ENCODE measurements at places on chromosomes 16 and 17.

GRCh38 chr17:44043272-44043696 lies 23.2 kb downstream of the LSM12 start:
- DNase-seq, result no peak

- DNase-seq, result no peak
Observed at GRCh38 chr16:79215289-79215688, 385.2 kb downstream of the MAF start.

DNA sequence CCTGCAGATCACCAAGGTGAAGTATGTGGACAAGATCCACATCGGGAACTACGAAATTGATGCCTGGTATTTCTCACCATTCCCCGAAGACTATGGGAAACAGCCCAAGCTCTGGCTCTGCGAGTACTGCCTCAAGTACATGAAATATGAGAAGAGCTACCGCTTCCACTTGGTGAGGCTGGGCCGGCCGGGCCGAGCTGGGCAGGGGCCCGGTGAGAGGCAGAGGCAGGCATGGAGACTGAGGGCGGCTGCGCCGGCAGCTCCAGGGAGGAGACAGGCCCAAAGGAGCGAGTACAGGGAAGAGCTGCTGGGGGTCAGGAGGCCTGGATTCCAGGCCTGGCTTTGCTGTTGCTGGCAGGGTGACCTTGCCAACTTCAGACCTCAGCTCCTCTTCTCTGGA lies 8.3 kb downstream of the PRSS8 start:
- DNase-seq, result no peak

GRCh38 chr17:74062234-74062633 lies 141.2 kb upstream of the RPL38 start:
- no peak for DNase-seq

GRCh38 chr17:17900615-17901520 lies 64.1 kb upstream of the SREBF1 start:
- DNase-seq, result peak; percentile 41

DNA sequence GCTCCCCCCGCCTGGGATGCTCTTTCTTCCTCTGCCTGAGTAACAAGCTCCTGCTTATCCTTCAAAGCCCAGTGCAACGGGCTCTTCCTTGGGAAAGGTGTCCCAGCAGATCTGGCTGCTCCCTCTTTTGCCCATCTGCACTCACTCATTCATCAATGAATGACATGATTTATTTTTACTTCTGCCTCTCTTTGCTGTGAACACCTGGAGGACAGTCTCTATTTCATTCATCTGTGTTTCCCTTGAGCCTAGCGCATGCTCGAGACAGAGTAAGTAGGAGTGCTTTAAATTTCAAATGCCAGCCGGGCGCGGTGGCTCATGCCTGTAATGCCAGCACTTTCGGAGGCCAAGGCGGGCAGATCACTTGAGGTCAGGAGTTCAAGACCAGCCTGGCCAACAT lies 22.0 kb upstream of the GINS2 start:
- no peak for DNase-seq

GRCh38 chr16:17432901-17433576 lies 37.7 kb downstream of the XYLT1 start:
- no peak for DNase-seq

DNA sequence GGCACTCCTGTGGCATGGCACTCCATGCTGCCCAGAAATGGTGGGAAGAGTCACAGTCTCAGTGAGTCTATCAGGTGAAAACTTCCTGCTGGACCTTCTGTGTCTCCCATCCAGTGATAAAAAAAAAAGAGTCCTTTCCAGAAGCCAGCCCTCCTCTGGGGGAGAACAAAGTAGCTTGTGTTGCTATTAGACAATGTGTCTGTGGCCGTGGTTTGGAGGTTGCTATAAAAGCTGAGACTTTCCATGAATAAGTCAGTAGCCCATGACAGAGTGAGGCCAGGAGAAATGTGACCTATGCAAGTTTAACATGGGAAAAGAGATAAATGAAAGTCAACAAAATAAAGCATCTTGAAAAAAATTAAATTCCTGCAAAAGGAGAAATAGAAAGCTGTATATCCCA lies 250.7 kb upstream of the MON1B start:
- DNase-seq, result no peak

GRCh38 chr17:45948881-45949624 lies 50.0 kb upstream of the STH start:
- DNase-seq, result peak; percentile 73

GRCh38 chr17:55500103-55500502 lies 11.1 kb downstream of the SMIM36 start:
- no peak for DNase-seq

DNA sequence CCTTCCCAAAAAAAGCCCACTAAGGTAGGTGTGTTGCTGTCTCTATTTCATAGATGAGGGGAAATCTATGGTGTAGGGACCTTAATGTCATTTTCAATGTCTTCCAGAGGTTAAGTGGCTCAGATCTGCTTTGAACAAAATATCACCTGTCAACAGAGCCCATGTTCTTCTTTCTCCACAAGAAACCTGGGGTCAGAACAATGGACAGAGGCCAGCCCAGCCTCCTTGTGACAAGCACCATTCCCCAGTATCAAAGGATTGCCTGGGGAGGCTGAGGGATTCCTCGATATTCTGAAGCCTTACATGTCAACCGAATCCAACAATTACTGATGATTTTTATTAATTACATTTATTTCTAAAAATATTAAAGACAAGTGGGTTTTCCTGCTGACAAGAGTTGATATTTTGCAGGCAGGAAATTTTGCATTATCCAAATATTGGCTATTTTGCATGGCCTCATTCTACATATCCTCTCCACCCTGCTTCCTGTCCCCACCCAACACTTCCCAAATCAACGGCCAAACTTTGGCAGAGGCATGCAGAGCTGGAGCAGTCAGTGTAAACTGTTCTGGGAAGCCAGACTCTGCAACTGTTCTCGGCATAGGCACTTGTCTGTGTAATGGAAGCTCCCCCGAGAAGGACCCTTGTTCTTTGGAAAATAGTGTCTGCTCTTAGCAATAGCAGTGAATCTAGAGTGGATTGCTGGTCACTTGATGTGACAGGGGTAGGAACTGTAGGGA lies 281.5 kb downstream of the HS3ST3A1 start:
- DNase-seq, result no peak

GRCh38 chr17:79003661-79004411 lies 5.7 kb downstream of the CANT1 start:
- DNase-seq, result no peak

GRCh38 chr16:23587726-23588125 lies 8.4 kb downstream of the NDUFAB1 start:
- DNase-seq, result no peak

All from frontal cortex (tissue), 4 donors.